ENCODE measurements at places on chromosomes 6 and 20. TPM values are rescaled to one million over a fixed set of nuclear protein-coding genes. Genes with fewer than 3 reads are reported as not detected.

The CTAGE9 gene
- not detected for total RNA-seq

The TMEM244 gene
- not detected for total RNA-seq

The RFX6 gene
- total RNA-seq: not detected

The ACOT8 gene
- 19.0 TPM for total RNA-seq

The ZNF133 gene
- total RNA-seq: 10.1 TPM

The SYCP2 gene
- 0.81 TPM for total RNA-seq

The SPATS1 gene
- total RNA-seq: not detected
